ENCODE measurements at places on chromosomes 7 and 10.

DNA sequence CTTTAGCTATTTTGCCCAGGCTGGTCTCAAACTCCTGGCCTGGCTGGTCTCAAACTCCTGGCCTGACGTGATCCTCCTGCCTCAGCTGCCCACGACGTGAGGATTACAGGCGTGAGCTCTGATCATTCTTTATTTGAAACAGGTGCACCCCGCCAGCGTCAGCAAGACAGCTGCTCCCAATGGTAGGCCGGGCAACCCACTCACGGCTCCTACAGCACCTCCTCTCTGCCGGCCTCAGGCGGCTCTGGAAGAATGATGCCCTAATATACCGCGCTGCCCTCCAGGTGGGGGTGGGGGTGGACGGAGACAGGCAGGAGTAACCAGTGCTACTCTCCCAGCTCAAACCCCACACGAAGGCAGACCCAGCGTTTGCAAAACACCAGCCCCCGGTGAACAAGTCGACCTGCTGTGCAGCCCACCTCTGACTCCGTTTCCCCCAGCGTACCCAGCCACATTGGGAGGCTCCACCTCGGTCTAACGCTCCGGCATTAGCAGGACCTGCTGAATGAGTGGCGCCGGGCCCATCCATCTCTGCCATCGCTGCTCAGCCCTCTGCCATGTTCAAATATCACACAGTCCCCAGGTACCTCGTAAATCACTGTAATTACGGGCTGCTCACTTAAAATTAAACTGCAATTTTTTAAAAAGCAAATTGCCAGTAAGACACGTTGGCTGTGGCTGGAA, 148.6 kb downstream of the ELFN1 start:
- DNase-seq, result no peak

GRCh38 chr7:47817917-47818316, 130.3 kb downstream of the PKD1L1 start:
- no peak for DNase-seq

- no peak for DNase-seq
These were observed 34.3 kb upstream of the HERPUD2 start for GRCh38 chr7:35729061-35729783.

DNA sequence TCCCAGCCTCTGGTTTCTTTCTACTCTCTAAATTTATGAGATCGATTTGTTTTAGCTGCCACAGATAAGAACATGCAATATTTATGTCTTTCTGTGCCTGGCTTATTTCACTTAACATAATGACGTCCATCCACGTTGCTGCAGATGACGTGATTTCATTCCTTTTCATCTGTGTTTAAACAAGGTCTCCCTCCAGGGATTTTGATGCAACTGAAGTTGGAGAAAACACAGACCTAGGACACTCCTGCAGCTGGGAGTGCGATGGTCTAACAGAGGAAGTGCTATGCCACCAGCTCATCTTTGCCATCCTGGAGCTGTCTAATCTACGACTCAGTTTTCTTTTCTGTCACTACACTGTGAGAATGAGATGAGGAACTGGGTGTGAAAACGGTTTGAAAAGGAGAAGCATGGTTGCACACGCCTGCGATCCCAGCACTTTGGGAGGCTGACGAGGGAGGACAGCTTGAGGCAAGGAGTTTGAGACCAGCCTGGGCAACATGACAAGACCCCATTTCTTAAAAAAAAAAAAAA, 1.5 kb upstream of the KCTD7 start:
- no peak for DNase-seq

- no peak for DNase-seq
These were observed 260.0 kb upstream of the NRP1 start for GRCh38 chr10:33594475-33594874.

- no peak for DNase-seq
These were observed 38.3 kb downstream of the LRRC18 start for GRCh38 chr10:48901319-48901718.

- DNase-seq, result no peak
These were observed 76.9 kb upstream of the KMT2C start for GRCh38 chr7:152512706-152513105.

DNA sequence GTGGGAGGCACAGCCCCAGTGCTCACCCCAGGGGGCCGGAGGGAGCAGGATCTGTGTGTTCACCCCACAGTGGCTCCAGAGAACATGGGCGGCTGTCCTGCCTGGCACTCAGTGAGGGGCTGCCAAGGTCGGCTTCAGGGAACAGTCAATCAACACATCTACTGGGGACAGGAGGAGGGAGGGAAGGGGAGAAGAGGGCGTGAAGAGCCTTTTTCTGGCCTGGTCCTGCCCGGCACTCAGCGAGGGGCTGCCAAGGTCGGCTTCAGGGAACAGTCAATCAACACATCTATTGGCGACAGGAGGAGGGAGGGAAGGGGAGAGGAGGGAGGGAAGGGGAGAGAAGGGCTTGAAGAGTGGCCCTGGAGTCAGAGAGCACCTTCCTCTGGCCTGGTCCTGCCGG, 184.9 kb downstream of the ADARB2 start:
- DNase-seq, result no peak

GRCh38 chr7:117892821-117893220, 19.6 kb upstream of the CTTNBP2 start:
- DNase-seq, result no peak

DNA sequence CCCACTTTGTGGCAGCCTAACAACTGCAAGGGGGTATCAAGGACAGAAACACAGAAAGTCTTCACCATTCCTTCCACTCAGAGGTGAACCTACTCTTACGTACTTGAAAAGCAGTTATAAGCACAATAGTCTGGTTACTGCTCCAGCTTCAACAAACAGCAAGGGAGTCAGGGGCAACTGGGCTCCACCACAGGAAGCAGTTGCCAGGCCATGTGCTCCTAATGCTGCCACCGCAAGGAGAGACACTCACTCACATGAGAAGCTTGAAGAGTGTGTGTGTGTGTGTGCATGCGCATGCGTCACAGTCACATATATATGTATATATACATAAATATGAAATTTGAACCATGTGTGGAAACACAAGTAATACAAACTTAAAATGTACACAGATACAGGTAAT, 65.5 kb downstream of the GRB10 start:
- DNase-seq, result no peak

GRCh38 chr10:773562-774161, 84.2 kb upstream of the DIP2C start:
- no peak for DNase-seq

DNA sequence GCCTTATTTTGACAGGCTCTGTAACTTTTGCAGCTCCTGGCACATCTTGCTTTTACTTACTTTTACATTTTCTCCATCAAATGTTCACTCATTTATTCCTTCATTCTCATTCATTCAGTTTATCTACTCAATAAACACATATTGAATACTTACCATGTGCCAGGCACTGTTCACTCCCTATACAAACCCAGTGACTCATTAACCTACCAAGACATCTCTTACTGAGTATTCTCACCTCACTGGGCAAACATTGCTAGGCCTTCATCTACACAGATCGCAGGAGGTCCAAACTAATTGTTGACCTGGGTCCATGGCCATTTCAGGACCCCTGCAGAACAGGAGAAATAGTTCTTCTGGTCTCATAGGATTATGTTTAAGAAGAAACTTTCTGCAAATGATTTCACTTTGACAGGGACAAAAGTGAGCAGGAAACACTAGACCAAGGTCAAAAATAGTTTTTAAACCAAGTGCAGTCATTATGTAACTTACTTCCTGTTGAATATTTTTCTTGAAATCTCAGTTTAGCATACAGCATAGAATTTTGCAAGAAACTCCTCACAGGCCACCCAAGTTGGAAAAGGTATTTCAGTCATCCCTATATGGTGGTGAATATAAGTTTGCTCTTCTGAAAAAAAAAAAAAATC, 17.6 kb downstream of the SLC26A4 start:
- no peak for DNase-seq

Data from T-helper 22 cell (primary cell).